ENCODE measurements at places on chromosomes 6 and 20.
A peak's percentile ranks its signal among the peaks of the same experiment; 100 is the strongest.

GRCh38 chr6:132934496-132934895 is 120.1 kb downstream of the RPS12 start:
- DNase-seq: no peak

DNA sequence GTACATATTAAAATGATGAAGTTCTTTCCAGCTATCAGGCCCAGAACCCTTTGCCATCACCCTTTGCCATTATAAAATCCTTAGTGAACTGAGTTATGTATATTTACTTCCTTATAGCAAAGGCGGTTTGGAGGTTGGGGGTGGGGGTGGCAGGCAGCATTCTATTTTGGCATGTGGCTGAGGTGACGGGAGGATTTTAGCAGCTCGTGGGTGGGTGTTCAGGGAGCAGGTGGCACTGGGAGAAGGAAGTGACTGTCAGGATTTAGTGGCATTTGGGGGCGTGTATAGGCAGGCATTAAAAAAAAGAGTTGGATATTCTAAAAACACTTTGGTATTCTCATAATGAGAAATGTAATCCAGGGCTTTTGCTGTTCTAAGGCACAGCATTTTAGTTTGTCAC is 150.7 kb downstream of the RIMS1 start:
- no peak for DNase-seq

DNA sequence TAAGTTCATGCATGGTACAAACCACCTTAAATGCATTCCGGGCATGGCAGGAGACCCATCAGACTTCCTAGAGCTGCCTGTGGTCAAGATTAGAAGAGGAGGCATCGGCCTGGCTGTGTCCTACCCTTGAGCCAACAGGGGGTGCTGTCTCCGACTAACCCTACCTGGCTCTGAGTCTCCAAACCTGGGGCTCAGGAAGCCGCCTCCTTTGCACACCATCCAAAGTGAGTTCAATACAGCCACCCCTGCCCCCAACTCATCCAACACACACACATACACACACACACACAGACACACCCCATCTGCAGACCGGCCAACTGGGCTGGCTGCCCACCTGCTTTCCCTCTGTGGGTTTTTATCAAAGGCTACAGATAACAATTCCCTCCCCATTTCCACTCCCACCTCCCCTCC is 77.0 kb downstream of the JPH2 start:
- DNase-seq: no peak

- DNase-seq: peak; percentile 47
These were observed 493 bp downstream of the CRYBG1 start for GRCh38 chr6:106360989-106361430.

DNA sequence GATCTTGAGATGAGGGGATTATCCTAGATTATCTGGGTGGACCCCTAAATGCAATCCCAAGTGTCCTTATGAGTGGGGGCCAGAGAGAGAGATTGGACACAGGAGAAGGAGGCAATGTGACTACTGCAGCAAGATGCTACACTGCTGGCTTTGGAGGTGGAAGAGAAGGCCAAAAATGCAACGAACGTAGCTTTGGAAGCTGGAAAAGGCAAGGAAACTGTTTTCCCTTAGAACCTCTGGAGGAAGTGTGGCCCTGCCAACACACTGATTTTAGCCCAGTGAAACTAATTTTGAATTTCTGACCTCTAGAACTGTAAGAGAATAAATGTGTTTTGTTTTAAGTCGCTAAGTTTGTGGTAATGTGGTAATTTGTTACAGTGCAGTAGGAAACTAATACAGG is 15.7 kb downstream of the PPARD start:
- no peak for DNase-seq

DNA sequence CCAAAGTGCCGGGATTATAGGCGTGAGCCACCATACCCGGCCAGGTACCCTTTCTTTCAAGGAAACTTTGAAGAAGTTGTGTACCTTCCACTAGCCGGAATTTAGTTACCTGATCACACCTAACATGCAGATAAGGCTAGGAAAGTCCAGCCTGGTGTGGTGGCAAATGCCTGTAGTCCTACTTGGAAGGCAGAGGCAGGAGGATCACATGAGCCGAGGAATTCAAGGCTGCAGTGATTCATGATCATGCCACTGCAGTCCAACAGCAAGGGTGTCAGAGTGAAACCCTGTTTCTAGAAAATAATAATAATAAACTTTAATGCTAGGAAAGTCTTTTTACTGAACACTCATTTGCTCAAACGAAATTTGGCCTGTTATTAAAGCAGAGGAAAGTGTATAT is 21.0 kb downstream of the NFYA start:
- no peak for DNase-seq

GRCh38 chr20:24535941-24536730 is 66.7 kb downstream of the SYNDIG1 start:
- no peak for DNase-seq

GRCh38 chr20:10379761-10380160 is 54.3 kb downstream of the MKKS start:
- DNase-seq: no peak

- DNase-seq: no peak
These were observed 90.4 kb upstream of the MCHR2 start for GRCh38 chr6:100084316-100084990.

- no peak for DNase-seq
These were observed 173.4 kb downstream of the DTNBP1 start for GRCh38 chr6:15489261-15489962.

DNA sequence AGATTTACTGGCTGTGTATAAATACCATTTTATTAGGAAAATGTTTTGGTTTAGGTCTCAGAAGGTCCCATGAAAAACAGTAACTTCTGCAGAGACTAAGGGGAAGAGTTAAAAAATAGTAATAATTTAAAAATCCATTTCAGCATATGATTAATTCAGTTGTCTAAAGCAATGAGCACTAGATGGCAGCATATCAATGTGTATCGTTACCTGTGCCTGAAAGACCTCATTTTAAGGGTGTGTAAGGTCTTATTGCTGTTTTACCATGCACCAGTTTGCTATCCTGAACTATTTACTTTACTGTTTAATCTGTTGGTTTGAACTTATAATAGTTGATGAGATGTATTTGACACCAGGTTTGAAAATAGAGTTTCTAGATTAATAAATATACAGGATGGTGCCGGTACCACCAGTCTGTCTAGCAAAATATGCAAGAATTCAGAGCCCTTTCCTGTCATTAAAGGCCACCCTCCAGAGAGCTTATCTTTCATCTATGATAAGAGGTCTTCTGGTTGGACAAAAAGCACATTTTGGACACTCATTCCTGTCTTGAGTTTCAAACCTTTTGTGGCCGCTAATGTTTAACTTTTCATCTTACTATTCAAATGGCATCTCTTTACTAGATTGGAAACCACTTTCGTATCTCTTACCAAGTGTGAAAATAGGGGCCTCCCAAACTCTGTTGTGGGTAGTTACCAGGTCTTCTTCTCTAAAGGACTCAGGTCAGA is 8.9 kb upstream of the AHI1 start:
- peak; percentile 21 for DNase-seq

- DNase-seq: no peak
These were observed 668.2 kb downstream of the DOK5 start for GRCh38 chr20:55143601-55144000.

DNA sequence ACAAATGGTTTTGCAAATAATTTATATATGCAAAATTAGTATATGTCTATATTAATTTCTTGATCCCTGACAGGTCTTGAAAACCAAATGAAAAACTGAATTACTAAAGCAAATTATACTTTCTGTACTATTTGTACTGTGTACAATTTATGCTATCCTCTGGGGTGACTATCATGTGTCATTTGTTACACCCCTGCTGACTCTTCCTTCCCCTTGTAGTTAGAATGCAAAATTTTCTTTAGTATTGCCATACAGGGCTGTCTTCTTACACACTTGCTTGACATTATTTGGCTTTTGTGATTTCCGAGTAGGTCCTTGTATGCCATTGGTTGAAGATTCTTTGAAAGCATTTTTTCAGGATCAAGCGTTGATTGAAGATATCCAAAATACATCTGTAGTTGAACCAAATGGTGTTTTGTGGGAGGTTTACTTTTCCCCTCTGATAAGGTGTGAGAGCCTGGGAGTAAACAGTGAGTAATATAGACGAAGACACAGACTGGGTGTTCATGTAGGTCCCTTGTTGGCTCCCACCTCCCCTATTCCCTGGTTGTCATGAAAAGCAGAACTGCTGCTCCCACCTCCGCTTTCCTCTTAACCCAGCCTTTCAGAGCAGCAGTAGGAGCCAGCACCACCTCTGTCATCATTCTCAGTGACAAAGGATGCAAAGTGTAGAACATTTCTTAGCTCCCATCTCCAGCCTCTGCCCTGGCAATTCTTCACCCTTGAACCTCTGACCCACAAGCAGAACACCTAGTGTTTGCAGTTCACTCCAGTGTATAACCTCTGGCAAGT is 29.0 kb downstream of the NCOA7 start:
- no peak for DNase-seq

DNA sequence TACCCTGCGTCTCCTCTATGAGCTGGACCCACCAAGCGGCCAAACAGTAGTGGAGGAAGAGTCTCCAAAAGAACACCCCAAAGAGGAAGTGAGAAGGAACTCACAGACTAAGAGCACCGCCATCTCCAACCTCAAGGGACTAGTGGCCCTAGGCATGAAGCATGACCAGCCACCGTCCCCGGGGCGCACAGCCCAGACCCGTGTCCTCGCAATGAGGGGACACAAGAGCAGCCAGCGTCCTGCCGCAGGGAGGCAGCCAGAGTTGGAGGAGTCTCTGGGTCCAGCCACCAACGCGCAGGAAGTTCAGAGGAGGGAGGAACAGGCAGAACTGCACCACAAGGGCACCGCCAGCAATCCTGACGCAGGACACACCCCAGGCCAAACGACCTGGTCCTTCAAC is 72.6 kb downstream of the TAF4 start:
- no peak for DNase-seq

- no peak for DNase-seq
These were observed 10.4 kb downstream of the GCNT2 start for GRCh38 chr6:10531503-10531902.

GRCh38 chr6:118993803-118994251 is 58.9 kb upstream of the MCM9 start:
- no peak for DNase-seq

GRCh38 chr6:112348334-112348874 is 1.3 kb downstream of the RFPL4B start:
- no peak for DNase-seq

DNA sequence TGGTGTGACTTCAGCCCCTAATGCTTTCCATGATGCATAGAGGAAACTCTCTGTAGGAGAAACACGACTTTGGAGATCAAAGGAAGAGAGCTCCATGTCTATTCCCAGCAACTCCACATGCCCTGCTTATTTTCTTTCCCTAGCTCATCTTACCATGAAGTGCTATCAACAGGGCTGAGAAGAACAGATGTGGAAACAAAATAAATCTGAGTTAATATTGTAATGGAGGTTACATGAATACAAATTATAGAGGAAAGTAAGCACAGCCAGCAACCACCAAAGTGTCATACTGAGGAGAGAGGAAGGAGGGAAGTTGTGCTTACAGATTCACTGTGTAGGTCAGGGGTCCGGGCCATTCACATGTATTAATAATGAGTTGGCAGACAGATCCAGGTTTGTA is 157.5 kb downstream of the RFPL4B start:
- DNase-seq: no peak

DNA sequence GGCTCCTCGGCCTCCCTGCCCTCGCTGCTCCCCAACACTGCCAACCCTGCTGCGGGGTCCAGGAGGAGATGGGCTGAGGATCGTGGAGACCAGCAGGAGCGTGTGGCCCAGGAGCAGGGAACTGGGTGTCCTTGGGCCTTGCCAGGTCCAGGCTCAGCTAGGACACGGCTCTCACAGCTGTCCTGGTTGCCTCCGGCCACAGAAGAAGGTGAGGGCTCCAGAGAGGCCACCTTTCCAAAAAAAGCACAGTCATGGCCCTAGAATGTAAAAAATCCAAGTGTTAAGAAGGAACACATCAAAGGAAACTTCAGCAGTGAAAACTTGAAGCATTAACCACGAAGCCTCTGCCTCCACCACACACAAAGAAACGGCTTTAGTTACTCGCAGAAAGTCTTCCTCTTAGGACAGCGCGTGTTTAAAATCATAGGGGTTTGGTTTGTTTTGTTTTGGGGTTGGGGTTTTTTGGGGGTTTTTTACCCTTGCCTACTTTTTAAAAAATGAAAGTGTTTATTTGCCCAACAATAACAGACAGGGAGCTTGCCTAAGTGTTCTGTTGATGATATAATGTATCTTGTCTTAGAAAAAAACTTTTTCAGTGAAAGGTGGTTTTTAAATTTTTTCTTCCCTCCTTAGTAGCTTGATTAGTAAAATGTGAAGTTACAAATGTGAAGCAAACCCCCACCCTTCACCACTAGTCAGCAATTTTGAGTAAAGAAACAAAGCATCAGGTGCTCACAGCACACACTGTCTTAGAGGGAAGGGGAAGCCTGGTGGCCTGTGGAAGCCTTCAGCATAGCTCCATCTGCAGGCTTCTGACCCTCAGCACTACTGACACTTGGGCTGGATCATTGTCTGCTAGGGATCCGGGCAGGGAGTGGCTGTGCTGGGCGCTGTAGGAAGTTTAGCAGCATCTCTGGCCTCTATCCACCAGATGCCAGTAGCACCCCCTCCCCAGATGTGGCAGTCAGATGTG is 60.0 kb downstream of the PTPN1 start:
- DNase-seq: no peak

DNA sequence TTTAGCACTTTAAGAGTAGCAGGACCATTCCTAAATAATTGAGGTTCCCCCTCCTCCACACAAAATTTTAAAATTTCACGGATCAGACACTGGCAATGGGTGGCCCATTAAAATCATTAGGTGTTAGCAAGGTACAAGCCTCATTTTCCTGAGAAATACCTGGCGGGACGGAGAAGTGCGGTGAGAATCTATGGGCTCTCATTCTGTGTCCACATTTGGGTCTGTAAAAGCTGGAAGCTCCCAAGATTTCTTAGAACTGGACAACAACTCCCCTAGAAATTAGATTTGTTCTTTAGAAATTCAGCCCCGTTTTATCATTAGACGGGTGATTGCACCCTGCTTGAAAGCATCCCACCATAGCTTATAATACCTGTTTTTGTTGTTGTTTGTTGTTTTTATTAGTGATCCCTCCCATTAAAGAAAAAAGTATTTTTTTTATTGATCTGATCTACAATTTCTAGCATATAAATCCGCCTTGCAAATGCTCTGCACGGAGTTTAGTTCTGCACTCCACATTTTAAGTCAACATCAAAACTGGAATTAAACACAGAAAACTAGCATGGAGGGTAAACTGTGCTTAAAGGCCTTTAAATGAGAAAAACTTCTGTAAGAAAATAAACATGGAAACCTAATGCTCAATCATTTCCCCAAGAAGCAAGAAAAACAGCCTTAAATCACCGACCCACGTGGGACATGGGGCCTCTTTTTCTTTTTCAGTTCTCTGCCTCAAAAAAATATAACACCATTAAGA is 5.7 kb downstream of the SIM1 start:
- no peak for DNase-seq

DNA sequence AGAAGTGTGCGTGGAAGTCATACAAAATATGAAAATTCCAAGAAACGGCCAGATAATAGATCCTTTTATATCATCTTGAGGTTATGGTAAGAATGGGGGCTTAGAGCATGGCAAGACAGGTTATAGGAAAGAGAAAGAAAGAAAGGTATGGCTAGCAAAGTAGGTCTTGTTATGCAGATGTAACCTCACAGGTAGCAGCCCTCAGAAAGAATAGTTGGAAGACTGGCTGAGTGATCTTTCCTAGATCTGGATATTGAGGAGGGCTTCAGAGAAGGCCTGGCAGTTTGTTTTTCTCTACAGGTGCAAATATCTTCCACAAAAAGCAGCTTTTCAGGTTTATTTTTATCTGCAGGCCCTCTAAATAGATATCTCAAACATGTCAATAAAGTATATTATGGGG is 679.5 kb downstream of the KHDRBS2 start:
- no peak for DNase-seq

All from HL-60 (cell line).